Omental fat pad (tissue), 4 donors: ENCODE measurements at places on chromosomes 16 and 17. TPM values are rescaled to one million over a fixed set of nuclear protein-coding genes. Genes with fewer than 3 reads are reported as not detected.

GRCh38 chr16:29877266-29877961 is 14.4 kb upstream of the CDIPT start:
- DNase-seq, result no peak

DNA sequence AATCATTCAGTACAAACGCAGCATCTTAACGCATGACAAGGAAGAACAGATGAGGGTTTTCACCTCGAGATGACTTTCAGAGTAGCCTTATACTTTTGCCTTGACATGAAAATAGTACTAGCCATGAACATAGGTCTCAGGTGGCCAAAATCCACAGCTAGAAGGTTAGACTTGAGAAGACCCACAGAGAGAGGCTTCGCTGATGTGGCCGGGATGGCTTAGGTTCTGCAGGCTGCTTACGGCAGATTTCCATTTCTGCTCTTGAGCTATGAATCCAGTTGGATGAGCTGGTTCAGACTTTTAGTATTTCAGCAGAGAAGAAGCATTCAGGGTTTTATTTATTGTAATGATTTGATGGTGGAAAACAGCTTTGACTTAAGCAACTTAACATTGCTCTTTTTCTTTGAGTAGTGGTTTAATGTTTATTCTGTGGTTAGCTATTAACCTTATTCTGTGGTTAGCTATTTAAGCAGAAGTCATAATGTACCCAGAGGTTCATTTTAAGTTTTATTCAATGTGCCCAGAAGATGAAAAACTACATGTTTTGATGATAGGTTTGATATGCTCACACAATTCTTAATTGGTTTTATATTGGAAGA is 7.6 kb downstream of the KRT24 start:
- no peak for DNase-seq

GRCh38 chr16:14339694-14340093 is 268.6 kb downstream of the MRTFB start:
- DNase-seq, result no peak

DNA sequence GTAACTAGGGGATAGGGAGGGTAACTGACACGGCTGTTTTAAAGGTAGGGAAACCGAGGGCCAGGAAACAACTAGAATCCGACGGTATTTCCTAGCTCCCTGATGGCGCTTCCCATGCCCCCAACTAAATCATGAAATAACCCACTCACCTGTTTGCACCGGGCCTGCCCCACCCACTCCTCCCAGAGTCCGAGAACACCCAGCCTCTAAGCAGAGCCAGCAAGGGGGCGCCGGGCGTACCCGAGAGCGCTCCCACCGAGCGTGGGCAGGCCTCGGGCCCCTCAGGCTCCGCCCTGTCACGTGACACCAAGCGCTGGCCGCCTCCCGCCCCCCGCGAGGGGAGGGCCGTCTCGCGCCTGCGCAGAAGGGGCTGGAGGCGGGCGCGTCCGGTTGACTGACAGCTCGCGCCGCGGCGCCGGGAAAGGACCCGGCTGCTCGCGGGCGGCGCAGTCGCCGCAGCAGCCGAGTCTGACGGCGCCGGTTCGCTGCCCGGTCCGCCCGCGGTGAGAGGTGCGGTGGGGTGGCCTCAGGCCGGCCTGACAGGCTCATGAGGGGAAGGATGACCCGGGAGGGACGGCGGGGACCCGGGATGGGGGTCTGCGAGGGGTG is at the start of gene KIAA0513:
TSS of gene KIAA0513 (plus strand) at position 447 of the 609 bp plus-strand sequence. CDS start 39,277 bp downstream, outside the sequence.
- peak; percentile 71 for DNase-seq

GRCh38 chr17:72345088-72345487 is 224.3 kb downstream of the SOX9 start:
- DNase-seq, result no peak

DNA sequence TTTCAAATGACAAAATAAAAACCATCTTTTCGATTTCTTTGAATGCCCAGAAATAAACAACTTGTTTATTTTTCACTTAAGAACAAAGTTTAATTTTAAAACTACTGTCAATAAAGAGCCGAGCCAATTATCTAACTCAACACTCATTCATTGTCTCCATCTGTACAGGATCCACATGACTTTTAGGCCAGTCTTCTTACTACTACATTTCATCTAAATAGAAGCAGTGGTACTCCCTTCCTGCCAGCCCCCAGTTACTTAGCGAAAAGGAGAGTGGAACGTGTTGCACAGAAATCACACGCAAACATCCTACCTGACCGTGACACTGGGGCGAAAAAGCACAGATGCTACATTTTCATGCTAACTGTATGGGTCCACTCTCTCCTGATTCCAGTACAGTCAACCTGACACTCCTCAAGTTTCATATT is 1.2 kb downstream of the GNA13 start:
- no peak for DNase-seq

DNA sequence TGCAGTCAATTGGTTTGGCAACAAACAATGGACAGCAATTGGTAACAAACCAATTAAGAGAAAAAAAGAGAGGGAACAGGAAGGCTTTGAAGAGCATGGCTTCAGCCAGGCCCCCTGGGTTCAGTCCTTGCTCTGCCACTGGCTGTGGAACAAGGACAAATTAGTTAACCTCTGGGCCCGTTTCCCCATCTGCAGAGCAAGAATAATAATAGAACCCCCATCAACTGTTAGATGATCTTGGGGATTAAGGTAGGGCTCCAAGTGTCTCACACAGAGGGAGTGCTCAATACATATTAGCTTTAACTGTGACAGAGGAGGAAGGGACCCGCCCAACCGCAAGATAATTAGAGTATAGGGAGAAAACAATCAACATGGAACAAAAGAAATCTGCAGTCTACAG is 55.2 kb downstream of the PECAM1 start:
- no peak for DNase-seq

DNA sequence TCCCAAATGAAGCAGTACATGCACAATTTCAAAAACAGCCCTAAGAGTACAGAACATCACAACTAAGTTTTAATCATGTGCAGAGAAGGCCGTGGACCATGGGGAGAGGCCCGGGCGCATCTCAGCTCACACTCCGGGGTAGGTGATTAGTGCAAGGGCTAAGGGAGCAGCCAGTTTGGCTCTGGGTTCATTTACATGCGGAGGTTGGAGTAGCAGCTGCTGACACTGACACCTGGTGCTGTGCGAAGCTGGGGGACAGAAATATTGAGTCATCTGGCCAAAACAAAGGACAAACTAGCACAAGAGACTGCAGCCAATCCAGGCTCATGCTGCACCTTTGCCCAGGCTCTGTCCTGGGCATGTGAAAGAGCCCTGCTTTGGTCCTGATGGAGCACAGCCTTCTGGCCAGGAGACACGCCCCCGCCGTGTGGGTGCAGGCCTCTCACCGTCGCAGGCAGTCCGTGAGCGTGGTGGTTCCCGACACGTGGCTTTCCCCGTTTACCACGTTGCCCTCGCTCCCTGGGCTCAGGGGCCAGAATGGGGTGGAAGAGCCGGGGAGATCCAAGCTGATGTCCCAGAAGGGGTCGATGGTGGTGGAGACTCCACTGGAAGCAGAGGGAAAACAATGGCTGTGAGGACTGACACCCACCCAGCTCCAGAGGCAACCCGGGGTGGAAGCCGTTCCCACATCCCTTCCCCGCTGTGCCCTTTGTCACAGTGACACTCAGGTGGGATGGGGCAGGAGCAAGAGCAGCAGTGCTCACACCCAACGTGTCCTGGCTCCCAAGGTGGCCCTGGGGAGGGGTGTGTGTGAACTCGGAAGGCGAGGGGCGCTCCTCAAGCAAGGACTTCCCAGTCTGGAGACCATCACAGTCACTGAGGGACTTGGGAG is 31.9 kb downstream of the USP22 start:
- no peak for DNase-seq

GRCh38 chr17:76709077-76709950 is 1.5 kb downstream of the MXRA7 start:
- peak; percentile 48 for DNase-seq

GRCh38 chr17:16442594-16443510 is 27.5 kb downstream of the TRPV2 start:
- no peak for DNase-seq

- DNase-seq, result no peak
Measured at GRCh38 chr17:43640491-43641252, 21.1 kb downstream of the MEOX1 start.

DNA sequence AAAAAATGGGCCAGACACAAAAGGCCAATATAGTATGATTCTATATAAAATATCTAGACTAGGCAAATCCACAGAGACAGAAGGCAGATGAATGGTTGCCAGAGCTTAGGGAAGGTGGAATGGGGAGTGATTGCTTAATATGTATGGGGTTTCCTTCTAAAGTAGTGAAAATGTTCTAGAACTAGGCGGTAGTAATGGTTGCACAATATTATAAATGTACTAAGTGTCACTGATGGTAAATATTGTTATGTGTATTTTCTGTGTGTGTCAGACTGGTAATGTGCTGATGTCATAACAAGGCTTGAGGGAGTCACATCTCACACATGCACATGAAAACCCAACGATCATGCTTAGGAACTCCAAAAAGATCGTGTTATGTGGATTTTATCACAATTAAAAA is 106.9 kb upstream of the SIAH1 start:
- no peak for DNase-seq

DNA sequence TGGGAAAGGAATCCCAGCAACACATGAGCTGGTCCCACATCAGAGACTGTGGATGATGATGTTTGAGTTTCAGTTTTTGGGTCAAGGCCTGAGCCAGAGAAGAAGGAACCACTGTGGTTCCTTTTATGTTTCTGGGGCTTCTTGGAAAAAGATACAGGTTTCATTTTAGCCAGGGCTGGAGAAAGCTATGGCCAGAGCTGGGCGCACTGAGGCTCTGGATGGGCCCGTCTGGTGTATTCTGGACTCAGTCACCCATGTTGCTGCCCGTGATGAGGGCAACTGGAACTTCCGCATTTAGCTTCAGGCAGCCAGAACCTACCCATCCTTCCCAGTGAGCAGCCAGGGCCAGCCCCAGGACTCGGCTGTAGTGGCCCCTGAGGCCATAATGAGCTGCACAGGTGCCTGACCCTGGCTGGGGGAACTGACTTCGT is 15.0 kb upstream of the PITPNA start:
- DNase-seq, result no peak

- no peak for DNase-seq
Measured at GRCh38 chr17:49183801-49184200, 26.6 kb downstream of the GNGT2 start.

GRCh38 chr17:16942141-16943031 is 29.5 kb downstream of the TNFRSF13B start:
- DNase-seq, result no peak

DNA sequence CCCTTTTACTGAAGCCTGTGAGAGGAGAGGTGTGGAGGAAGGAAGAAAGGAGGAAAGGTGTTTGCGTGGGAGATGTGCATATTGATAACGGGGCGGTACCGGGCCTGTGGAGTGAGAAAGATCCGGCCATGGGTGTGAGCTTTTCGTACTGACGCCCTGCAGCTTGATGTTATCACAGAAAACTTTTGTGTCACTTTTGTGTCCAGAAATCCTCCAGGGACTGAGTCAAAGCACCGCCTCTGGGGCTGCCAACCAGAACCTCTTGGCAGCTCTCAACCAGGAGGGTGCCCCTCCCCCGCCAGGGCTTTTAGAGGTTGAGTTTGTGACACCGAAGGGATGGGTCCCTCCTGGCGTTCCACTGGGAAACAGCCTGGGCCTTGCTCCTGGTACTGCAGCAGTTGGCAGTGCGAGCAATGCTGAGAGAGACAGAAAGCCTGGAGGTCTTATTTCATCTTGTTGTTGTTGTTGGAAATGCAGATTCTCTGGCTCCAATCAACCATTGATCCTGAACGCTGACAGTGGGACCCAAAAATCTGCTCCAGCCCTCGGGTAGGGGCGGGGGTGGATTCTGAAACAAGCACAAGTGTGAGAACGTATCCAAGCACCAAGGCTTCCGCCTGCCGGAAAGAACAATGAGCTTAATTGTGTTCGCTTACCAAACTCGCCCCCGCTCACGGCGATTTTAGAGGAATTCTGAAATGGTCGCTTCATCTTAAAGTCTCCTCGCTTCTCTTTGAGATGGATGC is 65.0 kb downstream of the CRISPLD2 start:
- no peak for DNase-seq

GRCh38 chr16:1342526-1343427 is 8.9 kb downstream of the TSR3 start:
- DNase-seq, result peak; percentile 78

GRCh38 chr17:290626-291025 is 62.0 kb downstream of the RPH3AL start:
- DNase-seq, result no peak

DNA sequence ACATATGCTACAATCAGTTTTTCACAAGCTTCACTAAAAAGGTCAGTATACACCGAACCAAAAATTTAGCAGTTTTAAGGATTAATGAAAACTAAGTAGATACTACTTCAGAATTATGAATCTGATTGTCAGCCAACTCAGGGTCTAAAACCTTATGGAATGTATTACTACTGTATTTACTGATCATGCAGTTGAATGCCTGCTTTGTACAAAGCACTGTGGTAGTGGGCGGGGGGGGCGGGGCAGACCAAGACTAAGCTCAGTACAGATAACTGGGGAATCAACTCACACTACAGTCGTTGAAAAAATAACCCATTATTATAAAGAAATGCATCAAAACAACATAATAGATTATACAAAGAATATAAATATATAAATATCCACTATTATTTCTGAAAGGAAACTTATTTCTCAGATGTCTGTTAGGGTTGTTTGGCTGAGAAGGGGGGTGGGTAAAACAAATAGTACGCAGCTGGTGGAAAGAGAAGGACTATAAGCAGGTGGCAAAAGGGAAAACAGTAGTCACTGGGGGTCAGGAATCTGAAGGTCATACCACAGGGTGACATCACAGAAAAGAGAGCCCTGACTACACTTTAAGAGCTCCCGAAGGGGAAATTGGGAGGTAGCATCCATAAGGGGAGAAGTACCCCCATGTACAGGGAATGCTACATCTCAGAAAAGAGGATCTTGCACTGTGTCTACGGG is 109.4 kb upstream of the AXIN2 start:
- DNase-seq, result no peak

DNA sequence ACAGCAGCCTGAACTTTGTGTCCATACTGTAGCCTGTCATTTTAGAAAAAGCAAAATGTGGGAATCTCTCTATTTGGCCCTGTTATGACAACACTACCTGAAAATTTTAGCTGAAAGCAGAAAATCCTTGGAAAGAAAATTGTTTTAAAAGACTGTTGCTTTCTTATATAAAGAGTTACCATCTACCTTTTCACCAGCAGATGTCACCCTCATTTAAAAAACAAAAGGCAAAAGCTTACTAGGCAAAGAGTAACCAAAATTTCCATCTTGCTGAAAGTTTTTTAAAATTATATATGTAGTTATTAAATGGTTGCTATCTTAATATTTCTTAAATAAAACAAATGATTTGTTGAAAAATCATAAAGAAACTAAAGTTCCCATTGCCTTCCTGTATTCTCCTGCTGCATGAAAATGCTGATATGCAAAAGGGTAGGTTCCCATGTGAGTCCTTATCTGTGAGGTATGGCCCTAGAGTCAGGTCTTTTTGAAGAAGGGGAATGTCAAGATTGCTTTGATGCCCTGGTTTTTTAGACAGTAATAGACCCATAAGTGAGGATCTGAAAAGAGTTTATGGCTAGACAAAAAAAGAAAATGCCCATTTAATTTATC is 61.0 kb downstream of the TNRC6C start:
- DNase-seq, result no peak

C16orf46 gene
- total RNA-seq, result not detected

HEATR9 gene
- not detected for total RNA-seq

ABCA6 gene
- 185 TPM for total RNA-seq

ABCC11 gene
- total RNA-seq, result 0.38 TPM

COX6A2 gene
- total RNA-seq, result not detected

TXNL4B gene
- 15.6 TPM for total RNA-seq

CSF3 gene
- total RNA-seq, result 51.8 TPM
